ENCODE measurements at places on chromosomes 5 and 9.

DNA sequence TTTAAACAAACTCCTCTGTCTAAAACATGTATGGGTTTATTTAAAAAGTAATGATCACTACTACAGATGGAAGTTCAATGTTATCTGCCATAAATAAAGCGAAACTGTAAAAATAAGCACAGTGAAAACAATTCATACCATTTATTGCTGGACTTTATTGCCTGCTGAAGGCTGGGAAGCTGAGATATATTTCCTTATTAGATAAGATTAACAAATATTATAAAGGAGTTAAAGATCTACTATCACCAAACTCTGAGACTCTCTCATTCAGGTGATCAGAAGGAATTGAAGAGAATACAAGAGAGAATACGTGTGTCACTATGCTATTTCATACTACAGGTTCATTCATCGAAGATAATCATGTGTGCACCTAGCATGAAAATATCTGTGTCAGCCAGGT, 190.9 kb upstream of the ATP10B start:
- no peak for DNase-seq

GRCh38 chr9:4299005-4299795, 668 bp downstream of the GLIS3 start:
- DNase-seq, result no peak

DNA sequence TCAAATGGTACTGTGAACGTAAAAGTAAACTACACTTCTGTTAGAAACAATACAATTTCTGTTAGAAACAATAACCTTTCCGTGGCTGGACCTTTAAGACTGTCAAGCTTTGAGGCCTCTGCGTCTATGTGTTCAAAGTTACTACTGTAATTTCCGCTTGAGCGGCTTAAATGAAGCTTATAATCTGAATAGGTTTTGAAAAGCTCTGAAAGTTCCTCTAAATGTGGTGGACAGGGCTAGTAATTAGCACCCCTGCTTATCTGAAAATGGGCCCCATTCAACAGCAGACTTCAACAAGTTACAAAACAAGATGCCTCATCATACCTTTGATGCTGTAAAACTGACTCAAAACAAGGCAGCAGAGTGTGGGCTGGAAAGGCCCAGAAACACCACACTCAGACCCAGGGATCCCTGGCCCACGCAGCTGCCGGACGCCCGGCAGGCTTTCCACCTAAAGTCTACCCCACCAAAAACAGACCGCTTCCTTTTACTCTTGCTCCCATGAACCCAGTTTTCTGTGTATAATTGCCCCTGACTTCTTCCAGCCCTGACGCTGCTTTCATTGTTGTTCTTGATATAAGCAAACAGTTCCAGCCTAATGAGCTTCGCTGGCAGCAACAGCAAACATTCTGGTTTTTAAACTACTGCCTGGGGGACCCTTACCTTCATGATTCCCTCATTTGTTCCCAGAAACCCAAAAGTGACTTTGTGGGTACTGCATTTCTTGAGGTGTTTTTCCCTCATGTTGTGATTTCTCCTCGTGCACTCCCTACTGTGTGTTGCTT, 66.7 kb downstream of the TLE1 start:
- DNase-seq, result no peak

DNA sequence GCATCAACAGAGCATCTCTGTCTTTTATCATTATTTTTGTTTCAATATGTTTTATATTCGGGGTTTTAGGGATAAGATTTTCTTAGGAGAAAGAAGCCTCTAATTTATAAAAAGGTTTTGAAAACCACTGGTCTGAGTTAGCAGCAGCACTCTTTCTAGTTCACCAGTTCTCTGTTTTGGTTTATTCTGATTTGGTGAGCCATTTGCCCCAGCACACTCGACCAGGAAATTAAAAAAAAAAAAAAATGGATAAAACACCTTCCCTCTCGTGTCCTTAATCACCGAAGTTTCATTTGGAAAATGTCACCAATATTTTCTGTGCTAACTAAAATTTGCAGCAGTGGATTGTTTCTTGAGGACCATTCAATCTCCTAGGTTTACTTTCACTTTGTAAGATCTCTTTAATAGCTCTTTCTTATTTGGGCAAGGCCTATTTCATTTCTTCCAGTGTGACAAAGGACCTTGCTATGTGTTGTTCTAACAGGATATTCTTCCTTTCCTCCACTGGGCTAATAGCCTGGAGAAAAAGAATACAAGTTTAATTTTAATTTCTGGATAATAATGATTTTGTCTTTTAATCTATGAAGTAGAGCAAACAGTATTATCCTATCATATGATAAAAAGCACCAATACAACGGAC, 57.8 kb upstream of the ANXA1 start:
- no peak for DNase-seq

DNA sequence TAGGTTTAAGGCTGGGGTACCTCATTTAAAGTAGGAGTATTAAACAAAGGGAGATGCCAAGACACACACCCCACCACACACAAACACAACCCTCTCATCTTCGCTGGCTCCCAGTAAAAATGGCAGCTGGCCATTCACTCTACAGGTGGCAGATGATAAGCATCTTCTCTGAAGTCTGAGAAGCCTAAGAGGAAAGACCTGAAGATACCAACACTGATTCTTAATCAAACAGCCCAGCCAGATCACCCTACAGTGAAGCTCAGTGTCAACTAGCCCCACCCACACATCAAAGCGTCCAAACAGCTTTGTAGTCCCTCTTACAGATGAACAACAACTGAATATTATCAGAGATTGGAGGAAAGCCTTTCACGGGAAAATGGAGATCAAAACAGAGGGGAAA, 59.5 kb downstream of the SPOCK1 start:
- DNase-seq, result no peak
